Activated naive CD4-positive, alpha-beta T cell treated with anti-CD3 and anti-CD28 coated beads, Interleukin-2, amount 10 ng/mL, durations not matched to agents 7 days and 5 days (primary cell): ENCODE measurements at places on chromosomes 7 and 10.

- no peak for DNase-seq
Observed at GRCh38 chr10:59879363-59879913, 26.9 kb downstream of the CCDC6 start.

DNA sequence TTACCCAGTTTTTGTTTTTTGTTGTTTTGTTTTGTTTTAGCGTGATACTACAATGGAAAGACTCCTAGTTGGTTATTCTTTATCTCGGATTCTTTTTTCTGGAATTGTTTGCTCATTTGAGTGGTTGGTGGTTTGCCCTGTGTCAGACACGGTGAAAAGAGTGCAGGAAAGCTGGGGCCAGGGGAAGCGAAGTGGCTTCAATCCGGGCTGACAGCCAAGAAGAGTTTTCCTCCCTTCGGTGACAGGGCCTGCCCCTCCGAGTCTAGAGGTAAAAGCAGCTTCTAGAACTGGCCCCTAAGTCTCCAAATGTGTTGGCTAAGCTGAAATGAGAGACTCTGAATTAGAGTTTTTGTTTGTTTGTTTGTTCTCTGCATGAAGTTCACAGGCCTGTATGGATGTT lies 5.7 kb upstream of the AP5Z1 start:
- no peak for DNase-seq

DNA sequence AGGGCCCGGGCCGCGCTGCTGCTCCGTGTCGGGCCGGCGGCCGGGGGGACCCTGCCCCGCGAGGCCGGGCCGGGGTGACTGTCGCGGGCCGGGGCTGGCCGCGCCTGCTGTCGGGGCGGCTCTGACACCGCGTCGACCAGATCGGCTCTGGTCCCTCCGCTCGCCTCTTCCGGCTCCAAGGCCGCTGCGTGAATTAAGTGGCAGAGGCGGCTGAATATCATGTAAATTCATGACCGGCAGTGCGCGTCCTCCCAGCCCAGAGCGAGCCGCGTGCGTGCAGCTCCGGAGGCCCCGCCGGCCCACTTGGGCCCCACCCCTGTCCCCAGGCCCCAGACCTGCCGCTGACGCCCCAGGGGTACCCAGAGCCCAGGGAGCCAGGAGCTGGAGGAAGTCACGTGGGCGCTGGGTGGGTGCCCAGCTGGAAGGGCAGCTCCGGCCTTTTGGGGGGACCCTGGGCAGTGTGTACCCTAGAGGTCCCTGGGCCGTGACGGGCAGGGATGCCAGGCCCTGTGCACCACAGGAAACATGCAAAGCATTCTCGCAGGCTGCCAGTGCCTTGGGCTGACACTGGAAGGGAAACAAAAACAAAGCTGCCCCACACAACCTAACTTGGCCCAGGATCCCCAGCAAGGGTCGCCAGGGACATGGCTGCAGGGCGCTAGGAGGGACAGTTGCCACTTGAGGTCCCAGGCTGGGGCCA lies 584.0 kb upstream of the MKI67 start:
- no peak for DNase-seq

- DNase-seq = no peak
Observed at GRCh38 chr7:50281680-50282445, 22.7 kb upstream of the IKZF1 start.

DNA sequence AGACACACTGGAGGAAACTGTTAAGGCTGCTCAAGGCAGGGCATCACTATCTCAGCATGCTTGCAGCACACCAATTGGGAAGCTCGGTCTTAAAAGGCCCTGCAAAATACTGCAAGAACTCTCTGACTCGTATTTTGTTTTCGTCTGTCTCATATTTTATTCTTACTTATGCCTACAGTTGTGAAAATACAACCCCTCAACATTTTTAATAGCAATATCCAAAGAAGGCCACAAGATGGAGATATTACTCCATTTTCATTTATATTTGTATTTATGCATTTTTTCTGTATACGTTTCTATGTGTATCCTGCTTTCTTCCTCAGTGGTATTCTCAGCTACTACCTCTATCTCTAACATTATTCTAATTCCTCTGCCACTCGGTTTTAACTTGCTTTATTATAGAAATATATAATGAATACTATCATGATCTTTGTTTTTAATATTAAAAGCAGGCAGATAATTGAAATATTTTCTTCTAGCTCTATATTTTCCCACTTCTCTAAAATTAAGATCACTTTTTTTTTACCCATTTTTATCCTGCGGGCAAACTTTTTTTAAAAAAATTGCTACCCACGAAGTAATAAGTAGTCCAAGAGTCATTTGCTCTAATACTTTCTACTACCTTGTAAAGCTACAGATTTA lies 10.0 kb downstream of the DNAJC1 start:
- no peak for DNase-seq

- no peak for DNase-seq
Observed at GRCh38 chr7:152636441-152636840, 39.5 kb downstream of the XRCC2 start.

DNA sequence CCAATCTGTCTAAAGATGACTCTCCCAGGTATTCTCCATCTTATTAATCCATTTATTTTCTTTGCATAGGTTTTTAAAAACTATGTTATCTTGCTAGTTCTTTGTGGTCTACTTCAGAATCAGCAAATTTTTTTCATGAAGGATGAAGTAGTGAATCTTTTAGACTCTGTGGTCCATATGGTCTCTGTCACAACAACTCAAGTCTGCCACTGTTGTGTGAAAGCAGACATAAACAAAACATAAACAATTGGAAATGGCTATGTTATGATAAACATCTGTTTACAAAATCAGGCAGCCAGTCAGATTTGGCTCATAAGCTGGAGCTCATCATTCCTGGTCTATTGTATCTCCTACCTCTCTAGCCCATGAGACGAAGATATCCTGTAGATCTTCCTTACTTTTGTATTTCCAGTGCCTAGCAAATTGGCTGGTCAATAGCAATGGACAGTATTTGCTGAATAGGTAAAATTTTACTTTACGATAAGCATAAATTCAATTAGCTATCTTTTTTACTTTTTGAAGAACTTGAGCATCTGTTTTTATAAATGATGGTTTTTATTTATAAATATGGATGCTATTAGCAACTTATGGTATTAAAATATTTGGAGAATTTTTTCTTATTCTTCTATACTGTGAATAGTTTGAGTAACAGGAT lies 104.6 kb upstream of the SGCE start:
- no peak for DNase-seq

DNA sequence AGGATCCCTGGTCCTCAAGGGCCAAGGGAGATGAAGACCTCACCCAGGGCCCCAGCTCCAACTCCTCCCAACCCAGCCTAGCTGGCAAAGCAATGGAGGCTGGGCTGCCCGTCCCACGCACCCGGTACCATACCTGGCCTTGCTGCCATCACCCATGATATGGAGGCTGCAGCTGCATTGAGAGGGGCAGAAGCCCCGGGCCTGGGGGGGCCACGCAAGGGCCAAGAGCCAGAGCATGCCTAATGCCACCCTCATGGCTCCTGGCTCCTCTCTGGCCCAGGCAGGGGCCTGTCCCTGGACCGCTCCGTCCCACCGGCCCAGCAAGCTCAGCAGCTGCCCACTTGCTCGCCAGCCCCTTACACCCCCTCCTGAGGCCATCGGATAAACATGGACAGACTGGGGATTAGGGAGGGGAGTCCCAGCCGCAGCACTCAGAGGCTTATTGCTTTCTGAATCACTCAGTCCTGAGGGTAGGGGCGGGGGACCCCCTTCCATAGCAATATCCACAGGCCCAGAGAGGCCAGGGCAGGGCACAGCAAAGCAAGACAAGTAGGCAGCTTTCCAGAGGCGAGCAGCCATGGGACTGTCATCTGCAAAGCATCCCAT lies at the start of gene LRIT1:
TSS of gene LRIT1 (minus strand) at position 362 of the 606 bp plus-strand sequence. CDS start at position 255, 107 bp downstream.
- DNase-seq = no peak

DNA sequence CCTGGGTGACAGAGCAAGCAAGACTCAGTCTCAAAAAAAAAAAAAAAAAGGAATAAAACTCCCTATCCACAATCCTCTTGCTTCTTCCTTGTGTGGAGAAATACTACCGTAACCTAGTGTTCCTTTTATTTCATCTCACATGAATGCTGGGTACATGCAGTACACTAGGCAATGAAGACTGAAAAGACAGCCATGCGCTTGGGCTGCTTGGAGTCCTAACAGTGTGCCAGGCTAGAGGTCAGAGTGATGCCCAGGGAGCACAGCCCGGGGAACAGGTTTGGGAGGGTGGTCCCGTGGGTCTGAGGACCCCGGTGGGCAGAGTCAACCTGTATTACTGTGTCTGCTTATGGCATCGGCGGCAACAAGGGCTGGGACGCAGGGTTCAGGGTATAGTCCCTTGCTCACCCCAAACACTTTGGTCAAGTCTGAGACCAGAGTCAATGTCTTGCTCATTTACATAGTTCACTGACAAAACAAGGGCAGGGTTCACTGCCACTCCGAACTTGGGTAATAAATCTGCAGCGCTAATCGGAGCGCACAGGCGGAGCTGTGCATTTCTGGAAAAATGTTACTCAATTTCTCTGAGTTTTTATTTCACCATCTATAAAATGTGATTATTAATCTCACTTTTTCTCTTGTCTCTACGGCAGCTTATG lies 118.0 kb downstream of the CLEC2L start:
- DNase-seq = no peak
